AG04450 (cell line): ENCODE measurements at places on chromosomes 13 and 19. TPM values are rescaled to one million over a fixed set of nuclear protein-coding genes. Genes with fewer than 3 reads are reported as not detected.
A peak's percentile ranks its signal among the peaks of the same experiment; 100 is the strongest.

Gene CEACAM3
- polyA plus RNA-seq = not detected in 2 replicates

Gene B9D2
- polyA plus RNA-seq = 3.9 and 5.1 TPM in 2 replicates

Gene FLT3
- polyA plus RNA-seq = 0.01 TPM in 1 of 2 replicates, not detected in the other

Gene PSMD8
- 287 and 328 TPM in 2 replicates for polyA plus RNA-seq

Gene TMEM86B
- 0.87 and 1.2 TPM in 2 replicates for polyA plus RNA-seq

Gene CATSPERD
- polyA plus RNA-seq = not detected in 2 replicates

Gene PSG7
- polyA plus RNA-seq = 0.10 TPM in 2 replicates

Gene PCDH8
- not detected in 2 replicates for polyA plus RNA-seq

Gene SIX5
- 4.4 and 6.7 TPM in 2 replicates for polyA plus RNA-seq

Gene FBXO46
- polyA plus RNA-seq = 1.4 and 2.2 TPM in 2 replicates

Gene COX7A1
- 6.8 and 15.0 TPM in 2 replicates for polyA plus RNA-seq

- DNase-seq = no peak
Observed at GRCh38 chr13:59261928-59262488, 901.7 kb downstream of the DIAPH3 start.

DNA sequence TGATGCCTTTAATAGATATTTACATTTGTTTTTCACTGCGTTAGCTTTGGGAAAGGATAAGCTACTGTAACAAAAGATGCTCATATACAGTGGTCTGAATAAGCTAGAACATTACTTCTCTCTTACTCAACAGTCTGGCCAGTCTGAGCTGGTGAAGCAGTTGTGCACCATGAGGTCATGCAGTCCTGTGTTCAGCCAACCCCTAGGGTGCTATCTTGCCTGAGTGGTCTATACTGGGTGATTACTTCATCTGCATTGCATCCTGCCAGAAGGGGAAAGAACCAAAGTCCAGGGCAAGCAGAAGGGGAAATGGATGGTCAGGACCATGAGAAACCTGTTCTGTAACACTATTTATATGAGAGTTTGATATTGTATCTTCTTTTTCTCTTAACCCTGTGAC, 31.5 kb downstream of the ERCC5 start:
- no peak for DNase-seq

DNA sequence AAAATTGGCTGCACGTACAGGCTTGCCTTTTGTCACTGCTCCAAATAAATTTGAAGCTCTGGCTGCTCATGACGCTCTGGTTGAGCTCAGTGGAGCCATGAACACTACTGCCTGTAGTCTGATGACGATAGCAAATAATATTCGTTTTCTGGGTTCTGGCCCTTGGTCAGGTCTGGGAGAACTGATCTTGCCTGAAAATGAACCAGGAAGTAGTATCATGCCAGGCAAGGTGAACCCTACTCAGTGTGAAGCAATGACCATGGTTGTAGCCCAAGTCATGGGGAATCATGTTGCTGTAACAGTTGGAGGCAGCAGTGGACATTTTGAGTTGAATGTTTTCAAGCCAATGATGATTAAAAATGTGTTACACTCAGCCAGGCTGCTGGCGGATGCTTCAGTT, 16.1 kb upstream of the AKAP11 start:
- no peak for DNase-seq

- no peak for DNase-seq
Observed at GRCh38 chr19:50449236-50449899, 16.7 kb downstream of the MYBPC2 start.

- no peak for DNase-seq
Observed at GRCh38 chr13:98681049-98681448, 71.4 kb downstream of the SLC15A1 start.

DNA sequence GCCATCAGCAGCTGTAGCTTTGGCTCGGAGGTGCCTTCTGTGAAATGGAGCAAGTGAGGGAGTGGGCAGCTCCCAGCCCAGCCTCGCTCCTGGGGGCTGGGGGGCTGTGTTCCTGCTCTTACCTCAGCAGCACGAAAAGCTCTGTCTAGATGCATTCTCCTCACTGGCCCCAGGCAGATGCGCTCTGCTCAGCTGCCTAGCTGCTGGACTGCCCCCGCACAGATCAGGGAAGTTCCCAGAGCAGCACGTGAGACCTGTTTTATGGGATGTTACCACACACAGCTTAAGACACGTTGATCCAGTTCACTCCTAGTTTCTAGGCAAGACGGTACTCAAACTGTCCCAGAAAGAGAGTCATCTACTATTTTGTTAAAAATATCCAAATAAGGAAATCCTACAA, 13.6 kb downstream of the LCP1 start:
- no peak for DNase-seq

DNA sequence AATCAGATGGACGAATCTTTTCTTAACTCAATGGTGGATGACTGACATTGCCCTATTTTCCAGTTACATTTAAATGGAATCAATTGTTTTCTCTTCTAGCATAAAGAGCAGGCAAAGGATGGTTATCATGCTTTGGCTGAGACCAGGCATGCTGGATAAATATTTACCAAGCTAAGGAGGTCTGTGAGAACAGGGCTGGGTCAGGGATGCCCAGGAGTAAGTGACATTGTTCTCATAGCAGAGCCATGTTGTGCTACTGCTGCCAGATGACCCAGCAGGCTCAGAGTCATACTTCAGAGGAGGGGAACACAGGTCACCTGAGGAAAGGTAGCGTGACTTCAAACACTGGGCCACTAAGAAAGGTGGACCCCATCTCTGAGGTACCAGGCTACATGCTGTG, 116.0 kb upstream of the RNF113B start:
- no peak for DNase-seq

DNA sequence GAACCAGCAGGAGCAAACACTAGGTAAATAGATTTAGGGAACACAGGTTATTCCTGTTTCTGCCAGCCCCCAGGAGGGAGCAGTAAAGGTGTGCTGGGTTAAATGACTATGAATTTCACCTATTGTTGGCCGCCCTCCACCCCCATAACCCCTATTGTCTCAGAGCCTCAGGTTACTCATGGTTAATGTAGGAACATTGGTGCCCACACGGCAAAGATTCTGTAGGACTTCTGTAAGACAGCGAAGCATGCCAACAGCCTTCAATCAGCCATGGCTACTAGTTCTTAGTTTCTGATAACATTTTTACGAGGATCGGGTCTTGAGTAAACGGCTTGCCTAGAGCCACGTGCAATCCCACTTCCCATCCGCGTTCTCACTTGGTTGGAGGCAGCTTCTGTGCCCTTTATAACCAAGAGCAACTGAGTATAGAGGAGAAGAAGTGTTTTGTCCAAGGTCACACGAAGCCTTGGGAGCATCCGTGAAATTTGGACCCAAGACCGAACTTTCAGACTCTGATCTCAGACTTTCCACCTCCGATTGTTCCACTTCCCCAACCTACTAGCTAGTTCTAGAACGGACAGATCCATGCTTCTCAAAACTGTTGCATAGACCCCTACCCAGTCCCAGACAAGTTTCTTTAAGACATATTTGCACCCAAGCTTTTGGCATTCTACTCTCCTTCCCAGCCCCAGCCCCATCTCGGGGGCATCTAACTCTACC, 5.1 kb upstream of the CACNG8 start:
- DNase-seq = no peak

DNA sequence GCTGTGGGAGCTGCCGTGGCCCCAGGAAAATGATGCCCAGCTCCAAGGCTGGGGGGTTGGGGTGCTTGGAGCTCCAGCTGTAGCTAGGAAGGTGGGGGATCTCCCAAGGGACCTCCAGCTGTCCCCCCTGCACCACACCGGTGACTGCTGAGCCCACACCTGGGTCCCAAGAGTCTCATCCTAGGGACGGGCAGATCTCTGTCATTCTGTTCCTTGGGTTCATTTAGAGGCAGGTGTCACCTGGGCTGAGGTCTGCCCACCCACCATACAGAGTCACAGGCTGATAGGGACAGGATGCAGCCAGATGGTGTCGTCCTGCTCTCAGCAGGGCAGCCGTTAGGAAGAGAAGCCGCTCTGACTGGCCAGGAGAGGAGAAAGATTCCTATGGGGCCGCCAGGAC, 5.3 kb downstream of the F2RL3 start:
- no peak for DNase-seq

GRCh38 chr13:112605531-112605990, 17.6 kb upstream of the TUBGCP3 start:
- no peak for DNase-seq

- DNase-seq = no peak
Observed at GRCh38 chr19:18282788-18283141, 1.3 kb upstream of the JUND start.

- no peak for DNase-seq
Observed at GRCh38 chr19:2761876-2762782, 20.9 kb downstream of the SGTA start.

DNA sequence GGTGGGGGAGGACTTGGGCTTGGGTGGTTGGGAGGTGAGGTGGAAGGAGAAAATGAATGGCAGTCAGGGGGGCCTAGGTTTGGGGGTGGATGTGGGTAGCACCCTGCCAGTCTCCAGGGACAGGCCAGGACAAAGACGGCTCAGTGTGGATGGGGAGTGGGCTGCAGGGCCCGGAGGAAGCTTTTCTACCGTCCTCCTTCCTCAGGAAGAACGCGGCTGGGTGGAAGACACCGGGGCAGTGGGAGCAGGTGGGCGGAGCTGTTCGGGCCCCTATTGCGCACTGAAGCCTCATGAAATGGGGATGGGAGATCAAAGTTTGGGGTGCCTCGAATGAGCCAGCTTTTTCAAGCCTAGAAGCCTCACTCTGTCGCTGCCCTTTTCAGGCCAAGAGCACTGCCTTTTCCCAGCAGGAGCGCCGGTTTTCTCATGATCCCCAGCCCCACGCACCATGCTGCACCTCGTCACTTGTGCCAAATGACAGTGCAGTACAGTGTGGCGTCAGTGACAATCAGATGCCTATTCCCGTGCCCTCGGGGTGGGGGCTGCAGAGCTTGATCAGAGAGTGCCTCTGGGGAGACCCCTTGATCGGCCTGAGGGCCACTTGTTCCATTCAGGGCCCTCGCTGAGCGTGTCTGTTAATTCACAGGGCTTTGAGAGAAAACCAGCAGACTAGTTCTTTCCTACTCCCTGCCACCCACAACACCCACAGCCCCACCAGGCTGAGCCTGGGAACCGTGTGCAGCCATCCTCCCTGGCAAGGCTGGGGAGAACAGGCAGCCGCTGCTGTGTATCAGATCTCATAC, 1.5 kb downstream of the CALM3 start:
- no peak for DNase-seq

GRCh38 chr13:105403086-105403485, 1132.4 kb downstream of the EFNB2 start:
- no peak for DNase-seq

DNA sequence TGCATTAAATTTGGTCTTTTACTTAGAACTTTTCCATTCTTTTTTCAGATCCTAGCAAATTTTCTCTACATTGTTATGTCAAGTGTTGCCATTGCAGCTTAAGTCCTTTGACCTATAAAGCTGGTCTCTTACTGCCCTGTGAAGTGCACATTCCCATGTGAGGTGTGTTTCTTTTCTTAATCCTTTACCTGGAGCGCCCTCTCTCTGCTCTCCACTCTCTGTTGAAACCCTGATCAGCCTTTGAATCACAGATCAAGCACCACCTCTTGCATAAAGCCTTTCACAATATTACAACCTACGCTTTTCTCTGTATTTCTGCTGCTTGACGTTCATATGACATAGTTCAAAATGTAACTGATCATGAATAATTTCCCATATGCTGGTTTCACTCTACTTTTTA, 84.8 kb downstream of the PCDH17 start:
- DNase-seq = no peak

DNA sequence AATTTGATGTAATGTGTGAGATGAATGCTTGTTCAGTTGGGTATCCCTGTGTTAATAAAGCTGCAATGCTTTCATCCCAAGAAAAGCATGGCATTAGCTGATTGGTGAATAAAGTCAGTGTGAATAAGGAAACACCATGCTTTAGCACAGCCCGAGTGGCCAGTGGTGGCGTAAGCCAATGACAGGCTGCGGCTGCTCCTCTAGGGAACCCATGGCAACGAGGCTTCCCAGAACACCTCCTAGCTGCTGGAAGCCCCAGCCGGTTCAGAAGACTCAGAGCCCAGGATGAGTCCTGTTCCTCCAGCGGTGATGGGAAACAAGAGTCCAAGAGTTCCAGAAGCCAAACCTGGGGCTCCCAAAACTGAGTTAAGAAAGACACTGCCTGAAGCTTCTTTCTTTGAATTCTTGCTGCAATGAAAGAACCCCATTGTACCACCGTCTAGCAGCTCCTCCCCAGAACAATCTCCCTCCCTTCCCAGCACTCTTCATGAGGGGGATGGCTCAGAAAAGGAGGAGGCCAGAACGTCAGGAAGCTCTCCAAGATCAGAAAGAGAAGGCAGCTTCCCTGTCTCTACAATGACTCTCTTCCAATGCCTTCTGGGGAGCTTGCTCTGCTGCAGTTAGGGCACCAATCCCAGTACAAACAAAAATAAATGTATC, 58.2 kb downstream of the TSHZ3 start:
- no peak for DNase-seq

GRCh38 chr19:56132316-56132822, 8.7 kb upstream of the ZNF444 start:
- DNase-seq = no peak

GRCh38 chr13:108326309-108326708, 56.8 kb downstream of the TNFSF13B start:
- DNase-seq = no peak

DNA sequence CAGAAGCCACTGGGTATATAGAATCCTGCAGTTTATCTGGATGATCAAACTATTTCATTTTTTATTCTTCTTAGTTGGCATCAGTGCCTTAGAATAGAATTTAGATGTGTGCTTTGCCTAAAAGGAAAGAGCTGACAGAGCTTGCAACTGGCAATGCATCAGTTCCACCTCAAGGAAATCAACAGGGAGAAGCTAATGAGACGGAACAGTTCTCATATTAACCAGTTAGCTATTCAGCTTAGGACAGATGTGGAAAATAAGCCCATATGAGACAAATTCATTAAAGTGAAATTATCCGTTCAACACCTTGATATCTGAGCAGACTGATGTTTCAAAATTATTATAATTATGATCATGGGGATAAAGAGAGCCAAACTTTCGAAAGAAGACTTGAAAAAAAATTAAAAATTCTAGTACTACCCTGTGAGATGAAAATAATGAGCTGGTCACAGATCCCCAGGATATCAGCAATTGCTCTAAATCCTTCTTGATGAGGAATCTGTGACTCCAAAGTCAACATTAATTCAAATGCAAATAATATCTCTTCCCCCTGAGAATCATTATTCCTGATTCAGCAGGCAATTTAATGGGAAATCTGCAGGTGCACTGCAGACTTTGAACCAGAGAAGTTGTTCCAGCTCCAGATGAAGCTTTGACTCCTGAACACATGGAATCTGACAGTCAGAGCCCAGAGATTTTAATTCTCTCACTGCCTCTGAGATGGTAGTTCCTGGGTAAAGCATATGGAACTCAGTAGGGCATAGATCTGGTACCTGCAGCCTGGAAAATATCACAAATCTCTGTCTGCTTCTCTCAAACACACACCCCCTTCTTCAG, 486.8 kb downstream of the FOXO1 start:
- DNase-seq = no peak

- DNase-seq = peak; percentile 81
Observed at GRCh38 chr19:41367848-41368301, 3.9 kb upstream of the B9D2 start.

- no peak for DNase-seq
Observed at GRCh38 chr19:3656747-3657394, 30.3 kb upstream of the CACTIN start.

GRCh38 chr13:26441476-26441875, 116.0 kb upstream of the WASF3 start:
- no peak for DNase-seq
